ENCODE measurements at places on chromosomes 7 and 10.

DNA sequence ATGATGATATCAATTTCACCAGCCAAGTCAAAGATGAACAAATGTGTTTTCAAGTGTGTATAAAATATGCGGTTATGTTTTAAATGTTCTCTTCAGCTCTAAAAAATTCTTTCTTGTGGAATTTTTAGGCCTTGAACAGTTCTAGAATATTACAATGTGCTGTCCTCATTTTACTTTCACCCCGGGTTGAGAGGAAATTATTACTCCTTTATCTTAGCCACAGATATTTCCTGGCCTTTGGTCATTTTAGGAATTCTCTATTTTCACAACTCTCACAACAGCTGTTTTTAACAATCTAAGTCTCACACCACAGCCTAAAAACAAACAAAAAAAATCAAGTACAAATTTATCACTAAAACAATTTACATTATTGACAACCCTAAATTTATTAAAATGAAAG is 112.2 kb upstream of the HGF start:
- no peak for DNase-seq

- DNase-seq: peak; percentile 10
Measured at GRCh38 chr10:29804025-29804852, 169.5 kb upstream of the SVIL start.

DNA sequence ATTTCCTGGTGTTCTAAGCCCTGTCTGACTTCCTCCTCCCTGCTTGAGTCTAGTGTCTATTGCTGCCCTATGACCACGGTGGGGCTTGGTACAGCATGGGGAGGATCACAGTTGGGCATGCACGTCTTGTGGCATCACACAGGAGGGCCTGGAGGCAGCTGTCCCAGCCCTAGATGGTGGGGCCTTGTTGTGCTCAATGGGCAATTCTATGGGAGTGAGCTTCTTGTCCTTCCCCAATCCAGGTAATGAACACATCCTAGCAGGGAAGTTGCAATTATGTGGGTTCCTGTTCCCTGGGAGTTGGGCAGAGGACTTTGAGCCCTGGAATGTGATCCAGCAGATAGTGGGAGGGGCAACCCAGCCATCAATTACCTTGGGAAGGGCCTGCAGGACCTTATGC is 10.8 kb upstream of the FAM3C start:
- DNase-seq: no peak

DNA sequence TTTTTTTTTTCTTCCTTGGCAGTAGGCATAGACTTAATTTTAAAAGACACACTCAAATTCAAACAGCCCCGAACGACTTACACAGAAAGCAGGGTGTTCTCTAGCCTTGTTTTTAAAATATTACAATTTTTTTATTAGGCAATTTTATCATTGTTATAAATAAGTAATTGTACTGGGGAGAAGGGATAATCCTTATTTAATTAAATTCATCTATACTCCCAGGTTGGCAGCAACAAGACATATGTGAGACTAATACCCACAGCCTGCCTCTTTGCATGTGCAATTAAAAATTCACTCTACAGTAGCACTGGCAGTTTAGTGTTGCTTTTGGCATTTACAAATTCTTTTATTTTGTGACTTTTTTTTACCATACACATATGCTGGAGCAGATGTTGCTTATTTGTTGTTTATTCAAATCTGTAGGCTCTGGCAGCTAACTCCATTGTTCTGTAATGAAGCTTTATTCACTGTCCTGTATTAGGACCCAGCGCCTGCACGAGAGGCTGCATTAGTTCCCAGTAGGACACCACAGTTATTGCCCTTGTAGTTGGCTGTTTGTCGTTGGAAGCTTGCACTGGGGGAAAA is 84.9 kb upstream of the PPP1R17 start:
- no peak for DNase-seq

GRCh38 chr10:125259651-125260050 is 99.3 kb upstream of the CTBP2 start:
- DNase-seq: no peak

- peak; percentile 35 for DNase-seq
Measured at GRCh38 chr7:155815332-155816191, 3.3 kb upstream of the SHH start.

DNA sequence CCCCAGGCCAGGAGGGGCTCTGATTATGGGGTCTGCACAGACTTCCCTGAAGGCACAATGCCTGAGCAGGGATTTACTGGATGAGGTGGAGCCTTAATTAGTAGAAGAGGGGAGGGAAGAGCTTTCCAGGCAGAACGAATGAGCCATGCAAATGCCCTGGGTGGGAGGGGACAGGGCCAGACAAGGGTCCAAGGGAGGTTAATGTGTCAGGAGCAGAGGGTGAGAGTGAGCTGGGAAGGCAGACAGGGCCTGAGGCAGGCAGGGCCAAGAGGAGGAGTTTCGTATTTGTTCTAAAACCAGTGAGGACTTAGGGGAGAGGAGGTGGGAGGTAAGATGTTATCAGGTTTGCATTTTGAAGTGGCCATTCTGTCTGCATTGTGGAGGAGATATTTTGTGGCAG is 65.3 kb downstream of the NPY start:
- DNase-seq: no peak

GRCh38 chr10:10796774-10797415 is 220.8 kb upstream of the CELF2 start:
- no peak for DNase-seq

- DNase-seq: no peak
Measured at GRCh38 chr10:42431095-42431494, 207.3 kb downstream of the ZNF33B start.

GRCh38 chr10:45407542-45407941 is 33.5 kb downstream of the ALOX5 start:
- no peak for DNase-seq

- DNase-seq: no peak
Measured at GRCh38 chr10:19826712-19827111, 10.5 kb downstream of the PLXDC2 start.

- no peak for DNase-seq
Measured at GRCh38 chr7:119281181-119281846, 991.7 kb upstream of the KCND2 start.

DNA sequence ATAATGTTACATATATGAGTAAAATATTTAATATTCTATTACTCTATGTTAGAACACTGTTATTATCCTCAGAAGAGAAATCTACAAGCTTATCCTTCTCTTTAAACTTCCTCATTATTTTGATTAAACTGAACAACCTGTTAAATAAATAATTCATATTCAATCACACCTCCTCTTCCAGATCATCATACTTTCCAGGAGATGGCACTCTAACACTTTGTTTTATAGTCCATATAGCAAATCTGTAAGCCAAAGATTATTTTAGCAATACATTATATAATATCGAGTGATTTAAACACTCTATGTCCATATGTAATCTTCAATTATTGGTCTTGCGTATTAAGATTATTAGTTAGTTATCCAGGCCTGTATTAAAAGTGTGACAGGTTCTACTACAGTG is 694.1 kb downstream of the ANKRD7 start:
- DNase-seq: no peak

- DNase-seq: no peak
Measured at GRCh38 chr10:99929360-99929759, 80.4 kb downstream of the DNMBP start.

GRCh38 chr10:72164617-72165016 is 51.2 kb upstream of the ANAPC16 start:
- DNase-seq: no peak

- DNase-seq: no peak
Measured at GRCh38 chr7:74632505-74632904, 25.0 kb upstream of the GTF2I start.

- no peak for DNase-seq
Measured at GRCh38 chr10:86017841-86018734, 348.5 kb downstream of the GRID1 start.

DNA sequence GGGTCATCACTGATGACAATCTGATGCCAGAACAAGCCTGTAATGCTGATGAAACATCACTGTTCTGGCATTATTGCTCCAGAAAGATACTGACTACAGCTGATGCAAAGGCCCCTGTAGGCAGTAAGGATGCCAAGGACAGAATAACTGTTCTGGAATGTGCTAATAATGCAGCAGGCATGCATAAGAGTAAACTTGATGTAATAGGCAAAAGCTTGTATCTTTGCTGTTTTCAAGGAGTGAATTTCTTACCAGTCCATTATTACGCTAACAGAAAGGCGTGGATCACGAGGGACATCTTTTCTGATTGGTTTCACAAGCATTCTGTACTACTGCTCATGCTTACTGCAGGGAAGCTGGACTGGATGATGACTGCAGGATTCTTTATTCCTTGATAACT is 18.7 kb downstream of the LCOR start:
- DNase-seq: no peak

DNA sequence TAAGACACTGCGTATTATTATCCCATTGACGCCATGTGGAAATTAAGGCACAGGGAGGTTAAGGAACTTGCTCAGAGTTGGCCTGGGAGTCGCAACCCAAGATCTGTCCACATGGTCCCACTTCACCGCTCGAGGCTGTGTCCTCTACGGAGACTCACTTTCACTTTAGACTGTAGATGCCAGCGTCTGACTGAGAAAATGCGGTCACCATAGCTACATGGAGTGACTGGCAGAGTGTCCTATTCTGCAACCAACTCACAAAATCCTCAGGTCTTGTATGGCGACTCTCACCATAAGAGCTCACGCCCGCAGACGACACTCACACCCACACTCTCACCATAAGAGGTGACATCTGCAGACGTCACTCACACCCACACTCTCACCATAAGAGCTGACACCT is 257.9 kb downstream of the PTPRN2 start:
- no peak for DNase-seq

DNA sequence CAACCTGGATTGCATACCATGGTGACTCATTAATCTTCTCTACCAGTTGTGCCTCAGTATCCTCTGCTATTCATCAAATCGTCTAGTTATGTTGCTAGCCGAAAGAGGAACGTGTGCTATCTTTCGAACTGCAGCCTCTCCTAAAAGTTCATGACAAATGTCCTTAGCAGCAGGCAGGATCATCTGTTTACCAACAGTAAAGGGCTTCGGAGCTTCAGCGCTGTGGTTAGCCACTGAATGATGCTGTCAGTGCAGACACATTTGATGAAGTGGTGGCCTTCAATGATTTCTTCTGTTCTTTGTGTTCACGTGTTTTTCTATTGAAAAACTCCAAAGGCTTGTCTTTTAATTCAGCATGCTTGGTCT is 68.8 kb downstream of the CSTF2T start:
- no peak for DNase-seq

DNA sequence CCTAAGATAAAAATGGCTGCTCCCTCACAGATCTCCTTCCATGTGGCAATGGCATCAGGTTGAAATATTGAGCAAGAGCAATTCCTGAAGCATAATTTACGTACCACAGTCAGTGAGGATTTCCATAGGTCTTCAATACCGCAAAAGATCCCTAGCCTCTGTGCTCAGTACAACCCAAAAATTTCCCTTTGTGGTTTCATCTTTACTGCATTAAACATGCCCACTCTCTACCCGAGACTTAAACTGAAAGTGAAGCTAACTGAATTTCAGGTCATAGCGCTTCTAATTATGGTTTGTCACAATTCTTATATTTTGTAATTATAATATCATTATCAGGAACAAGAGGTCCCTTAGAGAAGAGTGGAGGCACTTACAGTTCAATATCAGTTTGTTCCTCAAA is 1071.1 kb downstream of the XPNPEP1 start:
- no peak for DNase-seq

- DNase-seq: no peak
Measured at GRCh38 chr7:43621729-43622448, 39.0 kb downstream of the STK17A start.

DNA sequence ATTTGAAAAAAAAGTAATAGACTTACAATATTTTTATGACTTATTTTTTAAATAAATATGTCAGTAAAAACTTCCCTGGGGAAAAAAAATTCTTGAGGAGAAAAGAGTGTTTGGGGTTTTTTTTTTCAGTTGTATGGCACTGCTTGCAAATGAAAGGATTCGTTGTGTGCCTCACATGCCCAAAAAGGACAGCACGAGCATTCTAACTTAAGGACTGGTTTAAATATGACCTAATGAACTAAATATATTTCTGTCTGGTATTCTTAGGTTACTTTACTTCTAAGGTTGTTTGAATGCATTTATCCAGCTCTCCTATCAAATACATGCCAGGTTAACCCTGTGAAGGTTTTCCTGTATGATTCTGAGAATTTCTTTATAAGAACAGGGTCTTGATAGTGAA is 988 bp upstream of the CD36 start:
- no peak for DNase-seq

GRCh38 chr10:124697837-124698544 is 46.2 kb downstream of the FAM53B start:
- no peak for DNase-seq

- no peak for DNase-seq
Measured at GRCh38 chr7:115009139-115009538, 87.2 kb downstream of the MDFIC start.

DNA sequence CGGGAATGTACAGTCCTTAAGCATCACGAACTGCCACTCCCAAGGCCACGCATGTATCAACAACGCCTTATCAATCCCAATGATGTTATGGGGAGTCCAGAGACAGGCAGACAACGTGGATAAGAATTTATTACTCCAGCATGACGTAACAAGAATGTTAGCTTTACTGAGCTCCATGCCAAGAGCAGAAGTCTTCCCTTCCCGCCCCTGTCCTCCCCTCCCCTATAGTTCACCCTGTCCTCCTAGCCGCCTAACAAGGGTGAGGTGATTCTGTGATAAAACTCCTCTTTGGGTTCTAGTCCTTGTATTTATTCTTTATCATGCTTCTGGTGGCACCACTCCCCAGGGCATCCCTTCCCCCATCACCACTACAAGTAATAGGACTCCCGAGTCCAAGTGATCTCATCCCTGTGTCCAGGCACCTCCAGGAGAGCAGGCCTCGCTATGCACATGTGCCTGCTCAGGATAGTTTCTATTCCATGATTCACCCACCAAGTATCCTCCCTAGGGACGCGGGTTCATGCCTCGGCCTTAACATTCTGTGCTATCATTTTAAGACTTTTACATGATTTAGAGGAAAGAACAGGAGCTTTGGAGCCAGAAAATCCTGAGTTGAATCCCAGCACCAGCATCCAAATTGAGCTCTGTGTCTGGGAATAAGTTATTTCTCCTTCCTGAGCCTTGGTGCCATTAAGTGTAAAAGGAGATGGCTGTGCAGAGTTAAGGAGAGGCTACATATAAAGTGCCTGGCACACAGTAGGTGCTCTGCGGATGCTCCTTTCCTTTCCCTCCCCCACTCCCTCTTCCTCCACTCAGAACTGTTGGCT is 15.4 kb downstream of the GSDME start:
- DNase-seq: no peak

DNA sequence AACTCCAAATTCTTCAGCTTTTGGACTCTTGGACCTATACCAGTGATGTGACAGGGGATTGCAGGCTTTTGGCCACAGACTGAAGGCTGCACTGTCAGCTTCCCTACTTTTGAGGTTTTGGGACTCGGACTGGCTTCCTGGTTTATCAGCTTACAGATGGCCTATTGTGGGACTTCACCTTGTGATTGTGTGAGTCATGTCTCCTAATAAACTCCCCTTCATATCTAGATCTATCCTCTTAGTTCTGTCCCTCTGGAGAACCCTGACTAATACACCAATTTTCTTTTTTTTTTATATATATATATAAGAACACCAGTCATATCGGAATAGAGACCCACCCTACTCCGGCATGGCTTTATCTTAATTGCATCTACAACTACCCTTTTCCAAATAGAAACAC is 166.8 kb downstream of the ETV1 start:
- no peak for DNase-seq
